ENCODE measurements at places on chromosomes 12 and 14.
A peak's percentile ranks its signal among the peaks of the same experiment; 100 is the strongest.

DNA sequence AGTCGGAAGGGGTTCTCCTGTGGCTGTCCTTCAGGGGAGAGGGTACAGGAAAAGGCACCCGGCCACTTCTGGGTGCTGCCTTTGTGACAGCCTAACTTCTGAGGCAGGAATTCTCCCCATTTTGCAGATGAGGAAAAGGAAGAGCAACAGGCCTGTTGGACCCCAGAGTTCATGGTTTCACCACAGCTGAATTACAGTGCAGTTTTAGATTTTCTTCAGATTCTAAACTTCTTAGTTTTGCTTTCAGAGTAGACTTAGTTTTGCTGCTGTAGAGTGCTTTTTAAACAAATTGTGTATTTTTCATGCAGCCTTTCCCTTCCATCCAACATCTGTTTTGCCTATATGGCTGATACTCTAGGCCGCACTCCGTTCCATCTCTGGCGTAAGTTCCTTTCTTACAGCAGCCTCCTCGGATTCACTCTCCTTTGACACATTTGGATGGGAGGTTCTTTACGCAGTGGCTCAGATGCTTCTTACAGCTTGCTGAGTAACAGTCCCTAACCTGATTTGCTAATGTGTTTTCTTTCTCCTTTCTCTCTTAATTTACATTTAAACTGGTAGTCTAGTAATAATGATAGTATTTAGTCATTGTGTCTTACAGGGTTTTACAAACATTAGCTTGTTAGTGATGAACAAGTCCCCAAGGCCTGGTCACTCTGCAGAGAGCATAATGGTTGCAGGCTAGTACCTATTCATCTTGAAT is 7.8 kb downstream of the TRAF3 start:
- no peak for DNase-seq

DNA sequence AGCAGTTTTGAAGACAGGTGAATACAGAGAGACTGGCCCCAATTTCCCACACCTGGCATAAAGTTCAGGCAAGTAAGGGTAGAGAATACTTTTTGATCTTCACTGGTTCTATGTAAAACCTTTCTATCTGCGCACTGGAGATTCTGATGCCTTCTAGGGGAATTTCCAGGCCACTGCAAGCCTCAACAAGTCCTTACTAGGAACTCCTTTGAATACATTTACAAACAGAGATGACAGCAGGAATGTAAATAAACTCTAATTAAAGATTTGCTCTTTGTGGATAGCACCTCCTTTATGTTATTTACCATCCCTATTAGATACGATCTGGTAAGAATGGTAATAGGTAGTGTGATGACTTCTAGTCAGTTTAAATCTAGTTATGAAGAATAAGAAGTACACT is 69.2 kb downstream of the NTN4 start:
- DNase-seq, result no peak

GRCh38 chr12:1318327-1319031 is 275.9 kb downstream of the FBXL14 start:
- DNase-seq, result no peak

GRCh38 chr14:69073915-69074314 is 79.0 kb downstream of the DCAF5 start:
- no peak for DNase-seq

DNA sequence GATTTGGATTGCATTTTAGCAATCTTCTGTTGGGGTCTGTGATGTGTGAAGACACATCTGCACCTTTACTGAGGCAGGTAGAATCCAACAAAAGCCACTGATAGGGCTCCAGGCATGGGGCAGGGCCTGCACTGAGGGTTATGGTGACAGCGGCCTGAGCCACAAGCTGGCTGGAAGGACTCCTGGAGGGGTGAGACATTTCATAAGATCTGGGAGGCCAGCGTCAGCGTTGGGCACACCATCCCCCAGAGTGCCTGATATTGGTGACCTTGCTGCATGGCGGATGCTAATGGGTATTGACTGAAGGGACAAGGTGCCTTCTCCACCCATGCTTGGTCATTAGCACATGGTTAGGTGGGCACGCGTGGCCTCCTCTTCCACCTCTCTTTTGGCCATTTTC is 187.6 kb downstream of the CACNA1C start:
- no peak for DNase-seq

- no peak for DNase-seq
Observed at GRCh38 chr12:125889742-125890141, 824.5 kb downstream of the AACS start.

- no peak for DNase-seq
Observed at GRCh38 chr12:123807670-123808069, 45.6 kb downstream of the DNAH10 start.

DNA sequence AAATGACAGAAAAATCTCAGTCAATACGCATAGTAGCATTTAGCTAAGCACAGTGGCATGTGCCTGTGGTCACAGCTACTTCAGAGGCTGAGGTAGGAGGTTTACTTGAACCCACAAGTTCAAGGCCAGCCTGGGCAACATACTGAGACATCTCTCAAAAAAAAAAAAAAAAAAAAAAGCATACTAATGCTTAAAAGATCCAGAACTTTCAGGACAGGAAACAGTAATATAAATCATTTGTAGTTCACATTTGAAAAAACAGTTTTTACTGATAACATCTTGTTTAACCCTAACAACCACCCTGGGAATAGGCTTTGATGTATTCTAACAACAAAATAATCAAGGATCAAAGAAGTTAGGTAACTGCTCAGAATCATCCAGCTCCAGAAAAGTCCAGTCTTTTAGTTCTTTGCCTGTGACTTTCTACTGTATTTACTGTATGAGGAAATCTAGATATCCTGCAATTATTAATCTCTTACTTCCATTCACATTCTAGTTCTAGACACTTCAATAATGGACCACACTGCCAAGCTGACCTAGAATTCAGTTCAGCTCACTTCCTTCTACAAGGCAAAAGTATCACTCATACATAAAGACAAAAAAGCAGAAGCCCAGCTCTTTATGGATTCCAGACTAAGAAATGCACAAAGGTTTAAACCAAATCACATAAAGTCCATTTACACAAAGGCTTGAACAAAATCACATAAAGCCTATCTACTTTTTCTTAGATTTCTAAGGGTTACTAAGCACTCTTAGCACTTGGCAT is 28.5 kb downstream of the PAWR start:
- no peak for DNase-seq

DNA sequence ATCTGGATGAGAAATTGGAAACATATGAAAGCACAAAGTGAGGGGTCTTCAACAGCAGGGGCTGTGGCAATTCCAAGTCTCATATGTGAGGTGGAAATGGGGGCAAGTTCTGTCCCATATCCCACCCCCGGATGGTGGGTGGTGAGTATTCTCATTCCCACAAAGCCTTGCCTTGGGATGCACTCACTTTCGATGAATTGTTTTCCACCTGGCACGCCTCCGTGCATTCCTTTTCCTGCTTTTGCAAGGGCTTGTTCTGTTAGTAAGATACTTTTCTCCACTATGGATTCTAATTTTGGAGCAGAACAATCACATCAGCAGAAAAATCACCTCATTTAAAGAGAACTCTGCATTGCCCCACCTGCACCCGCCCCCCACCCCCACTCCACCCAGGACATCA is 3.1 kb downstream of the LACRT start:
- DNase-seq, result no peak

- DNase-seq, result no peak
Observed at GRCh38 chr14:38212111-38212510, 4.4 kb downstream of the SSTR1 start.

DNA sequence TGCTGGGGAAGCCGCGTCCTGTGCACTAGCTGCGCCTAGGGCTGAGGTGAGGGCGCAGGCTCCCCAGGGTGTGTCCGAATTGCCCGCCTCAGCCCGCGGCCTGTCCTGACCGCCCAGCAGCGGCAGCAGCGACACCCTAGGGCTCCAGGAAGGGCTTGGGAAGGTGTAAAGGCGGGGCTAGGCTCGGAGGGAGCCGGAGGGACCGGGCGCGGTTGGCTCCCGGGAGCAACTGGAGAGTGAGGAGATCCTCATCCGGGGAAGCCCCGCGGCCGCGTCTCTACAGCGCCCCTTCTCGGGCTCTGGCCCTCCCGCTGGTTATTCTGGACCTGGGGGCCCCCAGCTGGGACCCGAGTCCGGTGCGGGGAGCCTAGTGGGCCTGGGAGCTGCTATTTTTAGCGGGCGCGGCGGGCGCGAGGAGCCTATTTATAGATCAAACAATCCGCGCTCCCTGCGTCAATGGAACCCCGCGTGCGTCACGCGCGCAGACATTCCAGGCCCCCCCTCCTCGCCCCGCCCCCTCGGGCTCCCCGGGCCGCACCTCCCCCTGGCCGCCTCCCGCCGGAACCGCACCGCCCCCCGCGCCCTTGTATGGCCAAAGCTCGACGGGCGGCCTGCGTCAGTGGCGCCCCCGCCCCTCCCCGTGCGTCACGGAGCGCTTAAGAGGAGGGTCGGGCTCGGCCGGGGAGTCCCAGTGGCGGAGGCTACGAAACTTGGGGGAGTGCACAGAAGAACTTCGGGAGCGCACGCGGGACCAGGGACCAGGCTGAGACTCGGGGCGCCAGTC is at the start of gene NR4A1:
NR4A1 (plus strand) TSS at position 685 of the 784 bp plus-strand sequence. CDS start 2,887 bp downstream, outside the sequence.
- DNase-seq, result peak; percentile 100

DNA sequence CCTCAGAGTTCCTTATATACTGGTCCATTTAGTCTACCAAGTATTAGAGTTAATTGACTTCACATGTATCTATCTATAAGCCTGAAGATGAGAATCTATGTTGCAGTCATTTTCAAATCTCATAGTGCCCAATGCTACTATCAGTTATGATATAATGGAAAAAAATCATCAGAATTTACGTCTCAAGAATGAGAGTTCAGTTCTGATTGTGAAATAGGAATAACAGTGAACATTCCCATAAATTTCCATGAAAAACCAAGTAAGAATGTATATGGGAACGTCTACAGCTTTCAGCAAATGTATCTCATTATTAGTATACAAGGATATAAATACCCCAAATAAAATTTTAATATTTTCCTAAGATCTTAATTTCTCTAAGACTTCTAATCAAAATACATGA is 77.2 kb downstream of the PPP1R12A start:
- no peak for DNase-seq

DNA sequence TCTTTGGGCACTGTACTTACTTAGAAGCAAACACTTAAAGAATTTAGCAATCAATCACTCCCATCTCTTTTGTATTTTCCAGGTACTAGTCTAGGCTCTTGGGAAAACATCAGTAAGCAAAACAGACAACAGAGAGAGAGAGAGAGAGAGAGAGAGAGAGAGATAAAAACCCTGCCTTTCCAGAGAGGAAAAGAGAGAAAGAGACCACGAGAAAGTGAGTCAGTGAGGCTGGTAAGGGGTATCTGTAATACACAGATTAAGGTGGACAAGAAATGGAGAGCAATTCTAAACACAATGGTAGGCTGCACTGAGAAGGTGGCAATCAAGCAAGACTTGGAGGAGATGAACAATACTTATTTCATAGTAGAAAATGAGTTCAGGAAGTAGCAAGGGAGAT is 119.9 kb upstream of the OVCH1 start:
- DNase-seq, result no peak

- peak; percentile 24 for DNase-seq
Observed at GRCh38 chr12:91562476-91562875, 379.9 kb upstream of the DCN start.

- DNase-seq, result no peak
Observed at GRCh38 chr12:15800278-15800677, 11.1 kb upstream of the EPS8 start.

GRCh38 chr12:102462795-102463465 is 17.4 kb downstream of the IGF1 start:
- DNase-seq, result no peak

DNA sequence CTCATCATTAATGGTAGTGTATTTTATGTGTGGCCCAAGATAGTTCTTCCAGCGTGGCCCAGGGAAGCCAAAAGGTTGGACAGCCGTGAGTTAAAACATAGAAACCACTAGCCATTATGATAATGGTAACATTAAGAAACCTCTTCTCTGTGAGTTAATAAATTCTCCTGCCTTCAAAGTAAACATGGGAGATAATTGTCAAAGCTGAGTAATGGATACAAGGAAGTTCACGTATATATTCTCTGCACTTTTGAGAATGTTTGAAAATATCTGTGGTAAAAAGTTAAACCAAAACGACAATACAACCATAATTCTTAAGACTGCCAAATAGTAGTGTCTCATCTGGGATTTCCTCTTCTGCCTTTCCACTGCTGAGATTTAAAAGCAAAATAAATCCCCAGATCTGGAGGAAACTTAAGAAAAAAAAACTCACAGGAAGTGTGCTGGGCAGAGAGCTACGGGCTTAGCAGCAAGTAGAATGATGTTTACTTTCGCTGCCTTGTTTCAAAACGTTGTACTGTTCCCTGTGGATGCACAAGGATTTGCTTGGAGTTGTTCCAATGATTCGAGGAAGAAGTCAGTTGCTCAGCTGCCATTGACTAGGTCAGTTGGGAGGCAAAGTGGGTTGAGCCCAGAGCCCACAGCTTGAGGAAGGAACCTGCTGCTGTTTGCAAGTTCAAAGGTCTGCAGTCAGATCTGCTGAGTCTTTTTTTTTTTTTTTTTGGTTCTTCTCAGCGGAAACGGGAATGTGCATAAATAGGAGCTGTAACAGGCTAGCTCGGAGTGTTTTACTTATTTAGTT is 1.7 kb downstream of the TPCN1 start:
- no peak for DNase-seq

GRCh38 chr12:84413656-84414055 is 498.9 kb downstream of the SLC6A15 start:
- no peak for DNase-seq

GRCh38 chr12:76586764-76587395 is 27.3 kb upstream of the OSBPL8 start:
- DNase-seq, result peak; percentile 51

GRCh38 chr14:21454843-21455544 is 929 bp downstream of the CHD8 start:
- no peak for DNase-seq

GRCh38 chr14:81162941-81163340 is 57.8 kb downstream of the GTF2A1 start:
- no peak for DNase-seq

GRCh38 chr12:102371165-102371564 is 109.2 kb downstream of the IGF1 start:
- DNase-seq, result no peak

GRCh38 chr12:70002097-70002911 is 177.3 kb downstream of the MYRFL start:
- no peak for DNase-seq

DNA sequence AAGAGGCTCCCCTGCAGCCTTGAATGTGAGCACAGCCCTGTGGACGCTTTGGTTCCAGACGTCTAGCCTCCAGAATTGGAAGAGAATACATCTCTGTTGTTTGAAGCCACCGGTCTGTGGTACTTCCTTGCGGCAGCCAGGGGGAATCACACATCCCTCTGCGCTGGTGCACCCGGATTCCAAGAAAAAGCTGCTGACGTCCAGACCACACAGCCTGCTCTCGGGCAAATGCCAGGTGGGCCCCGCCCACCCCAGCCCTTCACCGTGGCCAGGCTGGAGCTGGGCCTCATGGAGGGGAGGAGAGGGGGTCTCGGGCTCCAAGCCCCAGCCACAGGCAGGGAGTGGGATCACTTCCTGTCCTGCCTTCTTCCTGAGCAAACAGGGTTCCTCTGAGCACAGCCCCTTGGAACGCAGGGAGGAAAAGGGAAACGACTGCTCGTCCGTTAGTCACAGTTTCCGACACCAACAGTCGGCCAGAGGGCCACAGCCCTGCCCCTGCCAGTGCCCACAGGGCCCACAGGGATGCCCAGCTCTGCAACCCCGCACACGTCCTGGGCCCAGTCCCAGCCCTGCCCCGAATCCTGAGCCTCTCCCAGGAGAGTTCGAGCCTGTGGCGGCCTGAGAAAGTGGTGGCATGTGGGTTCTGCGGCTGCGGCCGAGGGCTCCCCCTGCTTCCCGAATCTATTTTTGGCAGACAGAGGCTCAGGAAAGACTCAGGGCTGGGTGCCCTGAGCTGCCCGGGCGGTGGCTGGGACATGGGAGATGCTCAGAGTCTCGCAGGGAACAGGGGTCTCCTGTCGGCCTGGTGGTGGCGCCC is 85.3 kb downstream of the RFLNA start:
- no peak for DNase-seq
